ENCODE measurements at places on chromosomes 16 and 17. TPM values are rescaled to one million over a fixed set of nuclear protein-coding genes. Genes with fewer than 3 reads are reported as not detected.

DNA sequence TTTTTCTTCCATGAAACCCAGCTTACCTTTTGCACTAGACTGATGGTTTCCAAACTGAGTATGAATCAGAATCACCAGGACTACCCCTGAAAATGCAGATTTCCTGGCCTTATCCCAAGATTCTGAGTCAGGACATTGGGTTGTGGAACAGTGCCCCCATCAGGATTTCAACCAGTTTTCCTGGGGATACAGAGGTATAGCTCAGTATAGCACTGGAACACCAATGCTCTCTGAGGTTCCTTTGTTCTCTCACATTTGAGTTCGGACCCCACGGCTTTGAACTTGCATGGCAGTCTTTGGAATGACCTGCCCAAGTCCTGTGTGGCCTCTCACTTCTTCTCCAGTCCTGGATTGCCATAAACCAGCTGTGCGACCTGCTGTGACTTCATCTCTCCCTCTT, 12.8 kb upstream of the CCL8 start:
- DNase-seq, result no peak

- no peak for DNase-seq
These were observed 10.8 kb upstream of the ANKS4B start for GRCh38 chr16:21222495-21223337.

DNA sequence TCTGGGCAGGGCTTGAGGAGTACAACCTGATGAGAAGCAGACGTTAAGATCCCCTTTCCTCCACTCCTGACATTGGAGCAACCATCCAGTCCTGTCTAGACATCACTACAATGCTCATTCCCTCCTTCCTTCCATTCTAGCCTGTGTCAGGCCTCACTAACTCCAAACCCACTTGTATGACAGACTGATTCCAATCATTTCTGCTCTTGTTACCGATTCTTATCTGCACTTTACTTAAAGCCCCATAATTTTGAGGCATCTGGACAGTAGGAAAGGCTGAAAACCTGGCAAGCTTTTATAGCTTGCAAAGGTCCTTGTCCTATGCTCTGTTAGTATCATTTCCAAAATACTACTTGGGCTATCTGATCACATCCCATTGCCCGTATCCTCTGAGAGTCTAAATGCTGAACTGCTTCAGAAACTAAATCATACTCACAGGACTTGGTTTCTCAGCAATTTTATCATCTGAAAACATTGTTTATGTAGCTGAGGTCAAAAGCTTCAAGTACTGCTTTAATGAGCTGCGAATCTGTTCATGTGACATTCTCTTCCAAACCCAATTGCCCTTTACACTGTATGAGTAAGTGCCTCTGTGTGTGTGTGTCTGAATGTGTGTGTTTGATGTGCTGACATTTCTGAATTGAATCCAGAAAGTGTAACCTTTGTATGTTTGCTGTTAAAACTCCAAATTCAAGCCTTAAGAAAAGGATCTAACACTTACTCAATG, 57.2 kb upstream of the CACNG3 start:
- no peak for DNase-seq

DNA sequence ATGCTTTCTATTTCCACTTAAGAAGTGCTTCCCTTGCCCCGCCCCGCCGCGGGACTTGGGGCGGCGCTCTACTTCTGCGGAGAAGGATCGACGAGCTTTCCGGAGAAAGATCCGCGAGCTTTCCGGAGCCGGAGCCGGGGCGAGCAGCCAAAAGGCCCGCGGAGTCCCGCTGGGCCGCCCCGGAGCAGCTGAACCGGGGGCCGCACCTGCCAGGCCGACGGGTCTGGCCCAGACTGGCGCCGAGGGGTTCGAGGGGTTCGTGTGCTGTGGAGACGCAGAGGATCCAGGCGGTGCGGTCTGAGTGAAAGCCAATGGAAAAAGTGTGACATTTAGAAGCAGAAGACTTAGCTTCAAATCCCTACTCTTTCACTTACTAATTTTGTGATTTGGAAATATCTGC, 50.8 kb downstream of the TBC1D26 start:
- DNase-seq, result no peak

GRCh38 chr17:20975566-20975965, 67.2 kb downstream of the USP22 start:
- no peak for DNase-seq

GRCh38 chr17:42402117-42402516, 13.9 kb upstream of the STAT3 start:
- no peak for DNase-seq

DNA sequence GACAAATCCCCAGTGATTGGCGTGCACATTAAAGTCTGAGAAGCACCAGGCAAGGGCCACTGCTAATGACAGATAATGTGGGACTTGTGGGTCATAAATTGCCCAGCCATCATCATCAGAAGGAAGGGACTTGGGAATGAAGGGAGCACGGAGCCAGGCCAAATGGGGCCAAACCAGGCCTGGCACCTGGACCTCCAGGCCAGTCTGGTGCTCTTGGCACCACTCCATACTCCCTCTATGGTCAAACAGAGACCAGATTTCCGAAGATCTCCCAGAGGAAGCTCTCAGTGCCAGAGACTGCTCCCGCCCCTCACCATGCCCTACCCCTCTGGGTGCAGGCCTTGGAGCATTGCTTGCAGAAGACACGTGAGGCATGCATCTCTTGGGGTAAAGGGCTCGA, 142.2 kb downstream of the CCDC182 start:
- no peak for DNase-seq

DNA sequence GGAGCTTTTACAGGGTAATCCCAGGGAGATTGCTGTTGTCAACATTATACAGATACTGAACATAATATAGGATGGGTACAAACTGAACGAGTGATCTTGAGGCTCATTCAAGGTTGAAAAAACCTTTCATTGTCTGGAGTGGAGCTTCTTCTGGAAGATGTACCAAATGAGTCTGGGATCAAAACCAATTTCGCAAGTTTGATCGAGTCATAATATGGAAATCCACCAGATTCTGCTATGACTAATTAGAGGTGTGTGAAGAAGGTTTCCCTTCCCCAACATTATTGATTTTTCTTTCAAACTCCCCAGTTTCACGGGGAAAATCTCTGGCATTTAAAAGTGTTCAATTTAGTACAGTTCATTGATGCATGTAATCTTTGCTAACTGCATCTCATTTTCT, 324.1 kb downstream of the ZFHX3 start:
- no peak for DNase-seq

DNA sequence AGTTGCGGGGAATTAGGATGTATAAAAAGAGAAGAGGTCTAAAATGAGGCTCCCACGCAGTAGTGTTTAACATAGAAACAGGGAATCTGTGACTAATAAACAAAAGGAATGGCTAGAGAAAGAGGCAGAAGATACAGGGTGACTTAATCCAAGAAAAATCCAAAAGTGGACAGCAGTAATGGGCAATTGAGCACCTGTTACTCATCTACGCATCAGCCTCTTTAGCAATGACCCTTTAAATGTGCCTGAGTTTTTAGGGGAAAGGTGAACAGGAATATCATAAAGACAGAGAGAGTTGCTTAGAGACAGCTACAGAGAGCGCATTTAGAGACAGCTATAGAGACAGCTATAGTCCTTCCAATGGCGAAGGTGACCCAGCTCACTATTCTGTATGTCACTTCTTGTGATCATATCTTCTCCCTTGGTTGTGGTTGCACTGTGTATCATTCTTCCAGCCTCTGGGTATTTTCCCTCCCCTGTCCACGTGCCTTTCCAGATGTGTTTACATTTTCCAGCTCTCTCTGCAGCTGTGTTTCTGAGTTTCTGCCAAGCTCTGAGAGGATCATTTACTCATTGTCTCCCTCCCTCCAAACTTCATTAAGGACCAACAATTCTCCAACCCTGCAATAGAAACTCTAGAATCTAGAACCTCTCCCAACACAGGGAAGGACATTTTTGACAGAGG, 61.5 kb downstream of the MYOCD start:
- no peak for DNase-seq

DNA sequence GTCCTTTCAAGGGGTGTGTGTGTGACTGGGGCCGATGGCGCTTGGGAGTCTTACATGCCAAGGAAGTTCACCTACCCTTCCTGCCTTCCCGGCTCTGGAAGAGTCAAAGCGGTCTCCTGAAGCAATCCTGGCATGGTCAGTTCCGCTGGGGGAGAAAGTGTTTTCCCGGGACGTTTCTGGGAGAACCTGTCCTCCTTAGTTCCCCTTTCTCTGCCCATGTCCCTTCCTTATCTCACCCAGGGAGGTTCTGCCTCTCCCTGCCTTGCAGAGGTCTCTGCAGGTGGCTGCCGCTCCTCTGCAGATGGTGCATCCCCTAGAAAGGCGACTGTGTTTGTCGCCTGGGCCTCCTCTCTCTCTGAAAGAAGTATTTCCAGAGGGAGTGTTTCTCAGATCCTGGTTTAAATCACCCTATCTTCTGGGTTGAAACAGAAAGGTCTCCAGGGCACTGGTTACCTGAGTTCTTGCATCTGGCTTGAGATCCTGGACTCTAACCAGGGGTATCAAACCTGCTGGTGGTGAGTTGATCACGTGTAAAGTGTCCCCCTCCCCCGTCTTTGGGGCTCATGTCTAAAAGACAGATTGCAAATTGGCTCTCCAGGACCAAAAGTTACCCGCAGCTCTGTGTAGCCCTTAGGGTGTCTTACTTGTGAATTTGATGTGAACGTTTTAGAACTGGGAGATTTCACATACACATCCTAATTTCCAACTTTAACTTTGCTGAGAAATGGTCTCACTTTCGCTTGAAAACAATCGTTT, 1.9 kb downstream of the PRKCB start:
- no peak for DNase-seq

GRCh38 chr16:27721531-27722181, 171.7 kb downstream of the KATNIP start:
- no peak for DNase-seq

- no peak for DNase-seq
These were observed 15.9 kb upstream of the LGALS9 start for GRCh38 chr17:27615121-27615520.

Gene JPH3
- not detected for total RNA-seq

Gene TMEM132E
- 0.62 TPM for total RNA-seq

Gene DNAH9
- not detected for total RNA-seq

Gene C16orf46
- 0.88 TPM for total RNA-seq

Gene ZNF469
- 1.0 TPM for total RNA-seq

Gene FOXF1
- not detected for total RNA-seq

Gene C16orf96
- total RNA-seq, result 0.64 TPM

Gene KCNH6
- total RNA-seq, result not detected

Gene ALOX15B
- total RNA-seq, result not detected

Gene NPIPA2
- total RNA-seq, result 12.4 TPM

Gene KIF18B
- not detected for total RNA-seq

Data from naive thymus-derived CD4-positive, alpha-beta T cell (primary cell).